ENCODE measurements at places on chromosomes 7 and 10.
A peak's percentile ranks its signal among the peaks of the same experiment; 100 is the strongest.

DNA sequence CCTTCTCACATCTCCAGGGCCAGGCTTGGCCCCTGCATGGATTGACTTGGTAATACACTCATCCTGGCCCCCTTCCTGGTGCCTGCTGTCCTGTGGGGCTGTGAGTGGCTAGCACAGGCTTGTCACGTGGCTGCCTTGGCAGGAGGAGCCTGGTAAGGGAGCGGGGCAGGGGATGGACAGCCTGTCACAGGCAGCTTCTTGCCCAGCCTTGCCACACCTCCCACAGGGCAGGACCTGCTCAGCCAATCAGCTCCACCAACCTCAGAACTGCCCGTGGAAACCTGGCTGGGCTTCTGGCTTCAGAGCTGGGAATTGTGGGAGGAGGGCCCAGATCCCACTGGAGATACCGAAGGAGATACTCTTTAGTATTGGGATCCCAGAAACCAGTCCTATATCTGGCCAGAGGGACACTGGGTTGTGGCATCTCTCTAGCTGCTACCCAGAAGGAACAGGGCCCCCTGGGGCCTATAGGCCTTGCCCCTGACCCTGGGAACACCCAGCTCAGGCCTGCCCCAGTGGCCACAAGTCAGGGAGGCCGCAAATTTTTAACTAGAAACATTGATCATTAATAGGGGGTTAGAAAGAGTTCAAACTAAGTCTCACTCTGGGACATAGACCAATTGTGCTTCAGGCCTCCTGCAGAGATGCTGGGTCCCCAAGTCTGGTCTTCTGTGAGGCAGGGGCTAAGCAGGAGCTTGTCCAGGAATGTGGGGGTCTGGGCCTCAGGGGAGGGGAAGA lies at the start of gene HOGA1:
Gene HOGA1 (plus strand): TSS at position 330 of the 738 bp plus-strand sequence. CDS start 315 bp downstream, at position 645.
- DNase-seq = no peak

DNA sequence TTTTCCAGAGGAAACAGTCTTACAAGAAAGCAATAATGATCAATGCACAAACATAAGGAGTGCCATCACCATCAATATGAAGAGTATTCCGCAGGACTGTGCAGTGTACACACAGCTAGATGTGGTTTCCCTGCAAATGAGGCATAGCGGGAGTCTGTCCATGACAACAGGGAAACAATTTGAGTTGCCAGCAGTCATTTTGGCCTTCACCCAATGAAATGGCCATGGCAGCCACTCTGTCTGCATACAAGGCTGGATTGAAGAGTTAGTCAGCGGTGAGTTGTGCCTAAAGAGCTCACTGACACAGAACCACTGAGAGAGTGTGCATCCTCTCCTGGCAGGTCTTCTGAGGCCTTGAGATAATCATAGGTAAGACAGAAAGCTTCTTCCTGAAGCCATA lies 303.3 kb downstream of the IPMK start:
- no peak for DNase-seq

DNA sequence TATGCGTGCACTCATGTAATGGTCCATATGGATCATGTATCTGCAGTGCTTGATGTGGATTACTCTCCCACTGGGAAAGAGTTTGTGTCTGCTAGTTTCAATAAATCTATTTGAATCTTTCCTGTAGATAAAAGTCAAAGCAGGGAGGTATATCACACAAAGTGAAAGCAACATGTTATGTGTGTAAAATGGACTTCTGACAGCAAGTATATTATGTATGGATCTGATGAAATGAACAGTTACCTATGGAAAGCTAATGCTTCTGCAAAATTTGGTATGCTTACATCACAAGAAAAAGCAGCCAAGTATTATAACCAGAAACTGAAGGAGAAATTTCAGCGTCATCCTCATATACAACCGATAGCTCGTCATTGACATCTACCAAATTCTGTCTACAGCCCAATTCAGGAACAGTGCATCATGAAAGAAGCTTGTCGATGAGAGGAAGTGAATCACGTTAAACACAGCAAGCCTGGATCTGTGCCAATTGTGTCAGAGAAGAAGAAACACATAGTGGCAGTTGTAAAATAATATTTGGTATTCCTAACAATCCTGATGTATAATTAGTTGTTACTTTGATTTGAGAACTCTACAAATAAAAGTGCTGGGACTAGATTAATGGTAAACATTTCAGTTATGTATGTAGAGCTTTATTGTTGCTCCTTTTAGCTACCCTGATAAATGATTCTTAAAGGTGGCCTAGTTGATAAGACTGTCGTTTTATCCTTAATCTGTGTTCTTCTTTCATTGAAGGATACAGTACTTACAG lies 14.2 kb upstream of the SYPL1 start:
- DNase-seq = no peak

GRCh38 chr7:23445326-23445725 lies 25.0 kb downstream of the IGF2BP3 start:
- DNase-seq = no peak

DNA sequence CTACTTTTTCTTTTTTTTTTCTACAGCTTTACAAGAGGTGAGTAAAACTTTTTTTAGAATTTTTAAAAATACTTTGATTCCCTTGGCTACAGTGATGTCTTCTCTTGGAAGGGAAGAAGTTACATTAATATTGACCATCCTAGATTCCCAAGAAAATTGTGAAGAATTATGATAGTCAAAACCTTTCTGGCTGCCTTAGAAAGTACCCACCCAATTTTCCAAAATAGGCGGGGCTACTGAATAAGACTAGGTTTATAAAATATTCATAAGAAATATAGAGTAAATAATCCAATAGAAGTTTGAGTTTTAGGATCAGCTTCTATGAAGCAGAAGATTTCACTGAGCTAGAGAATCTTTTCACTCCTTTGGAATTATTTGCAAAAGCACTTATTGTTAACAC lies 3.0 kb downstream of the COL1A2 start:
- DNase-seq = no peak

- DNase-seq = no peak
Observed at GRCh38 chr7:234708-235553, 42.6 kb downstream of the FAM20C start.

- DNase-seq = peak; percentile 52
Observed at GRCh38 chr7:137916980-137917645, 70.3 kb upstream of the DGKI start.

DNA sequence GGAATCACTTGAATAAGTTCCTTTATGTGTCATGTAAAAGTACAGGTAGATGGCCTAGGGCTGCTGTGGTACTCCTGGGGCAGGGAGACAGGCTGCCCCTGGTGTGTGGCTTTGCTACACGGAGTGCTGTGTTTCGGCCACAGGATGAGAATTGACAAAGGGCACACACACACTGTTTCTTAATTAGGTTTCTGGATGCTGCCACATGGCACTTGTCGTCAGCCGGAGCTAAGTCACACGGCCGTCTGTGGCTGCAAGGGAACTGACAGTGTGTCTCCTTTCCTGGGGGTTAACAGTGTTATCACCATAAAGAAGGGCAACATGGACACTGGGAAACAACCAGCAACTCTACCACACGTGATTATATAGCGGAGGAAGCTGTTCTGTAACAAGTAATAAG lies 55.7 kb upstream of the CREB5 start:
- DNase-seq = no peak

- no peak for DNase-seq
Observed at GRCh38 chr7:100369105-100369504, 4.2 kb upstream of the PILRA start.

- DNase-seq = no peak
Observed at GRCh38 chr7:38393874-38394273, 120.4 kb upstream of the TARP start.

GRCh38 chr7:77866786-77867536 lies 68.4 kb downstream of the PHTF2 start:
- no peak for DNase-seq

All from renal cortex interstitium (tissue), 15 donors.